Thoracic aorta (tissue), 2 donors: ENCODE measurements at places on chromosomes 6 and 20. TPM values are rescaled to one million over a fixed set of nuclear protein-coding genes. Genes with fewer than 3 reads are reported as not detected.

GRCh38 chr6:170057961-170058877, 232.7 kb downstream of the DLL1 start:
- DNase-seq: no peak

DNA sequence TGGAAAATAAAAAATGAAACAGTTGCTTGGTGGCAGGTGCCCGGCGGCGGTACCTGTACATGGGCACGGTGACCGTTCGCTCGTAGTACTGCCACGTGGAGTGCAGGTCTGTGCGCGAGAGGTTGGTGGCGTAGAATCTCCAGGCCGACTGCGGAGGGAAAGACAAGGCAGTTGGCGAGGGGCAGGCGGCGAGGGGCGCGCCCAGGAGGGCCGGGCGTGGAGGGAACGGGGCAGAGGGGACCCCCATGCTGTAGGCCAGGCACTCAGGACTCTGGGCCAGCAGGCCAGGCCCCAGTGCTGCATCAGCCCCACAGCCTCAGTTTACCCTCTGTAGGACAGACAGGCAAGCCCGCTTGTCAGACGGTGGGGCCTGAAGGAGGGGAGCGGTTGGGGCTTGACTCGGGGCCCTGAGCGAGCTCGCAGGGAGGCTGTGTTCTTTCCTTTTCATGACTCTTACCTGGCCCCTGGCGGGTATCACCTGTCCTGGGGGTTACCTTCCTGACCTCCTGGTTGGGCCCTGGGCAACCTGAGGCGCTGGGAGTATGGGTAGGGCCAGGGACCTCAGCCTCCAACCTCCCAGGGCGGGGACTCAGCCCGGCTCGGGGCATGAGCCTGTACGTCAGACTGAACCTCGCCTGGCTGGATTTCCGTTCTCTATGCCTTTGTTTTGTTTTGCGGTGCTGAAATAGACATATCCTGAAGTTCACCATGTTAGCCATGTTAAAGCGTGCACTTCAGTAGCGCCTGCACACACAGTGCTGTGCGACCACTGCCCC, 38.5 kb downstream of the KCNQ2 start:
- no peak for DNase-seq

AGER gene
- total RNA-seq: 3.8 TPM

DNA sequence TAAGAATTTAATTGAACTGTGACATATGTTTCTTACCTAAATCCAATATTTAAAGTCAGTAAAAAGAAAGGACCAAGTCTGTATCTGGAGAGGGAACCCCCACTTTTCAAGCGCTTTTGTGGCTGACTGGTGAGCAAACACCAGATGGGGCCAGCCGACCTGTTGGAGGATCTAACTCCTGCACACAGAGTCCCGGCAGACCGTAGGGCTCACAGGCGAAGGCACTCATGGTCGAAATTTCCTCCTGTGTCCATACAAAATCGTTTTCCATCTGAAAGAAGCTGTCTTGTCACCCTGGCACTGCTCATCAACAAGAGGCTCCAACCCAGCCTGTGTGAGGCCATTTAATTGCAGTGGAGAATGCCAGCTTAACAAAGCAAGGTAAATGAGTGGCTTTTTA, 94.0 kb downstream of the SCML4 start:
- no peak for DNase-seq
